Inflammatory macrophage treated with lipopolysaccharide for 4 hours (primary cell): ENCODE measurements at places on chromosomes 3 and 15.

- DNase-seq, result no peak
These were observed 44.0 kb upstream of the SEC22A start for GRCh38 chr3:123157598-123158287.

DNA sequence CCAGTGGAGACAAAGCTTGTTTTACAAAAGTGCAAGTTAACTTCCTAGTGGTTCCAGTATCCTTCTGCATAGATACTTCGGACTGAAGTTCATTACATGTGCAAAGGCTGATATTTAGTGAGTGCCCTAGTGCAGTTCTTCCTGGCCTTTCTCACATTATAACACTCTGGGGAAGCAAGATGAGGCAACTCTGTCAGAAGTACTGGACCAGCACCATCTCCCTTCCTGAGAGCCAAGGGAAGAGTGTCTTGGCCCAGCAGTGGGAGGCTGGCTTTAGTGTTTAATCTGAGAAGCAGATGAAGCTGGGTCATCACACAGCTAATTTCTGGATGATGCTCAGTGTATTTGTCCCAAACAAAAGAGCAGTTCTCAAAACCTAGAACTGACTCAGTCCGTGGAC is 397.7 kb downstream of the CACNA2D3 start:
- DNase-seq, result no peak

- no peak for DNase-seq
These were observed 265.7 kb downstream of the UACA start for GRCh38 chr15:70497661-70498060.

DNA sequence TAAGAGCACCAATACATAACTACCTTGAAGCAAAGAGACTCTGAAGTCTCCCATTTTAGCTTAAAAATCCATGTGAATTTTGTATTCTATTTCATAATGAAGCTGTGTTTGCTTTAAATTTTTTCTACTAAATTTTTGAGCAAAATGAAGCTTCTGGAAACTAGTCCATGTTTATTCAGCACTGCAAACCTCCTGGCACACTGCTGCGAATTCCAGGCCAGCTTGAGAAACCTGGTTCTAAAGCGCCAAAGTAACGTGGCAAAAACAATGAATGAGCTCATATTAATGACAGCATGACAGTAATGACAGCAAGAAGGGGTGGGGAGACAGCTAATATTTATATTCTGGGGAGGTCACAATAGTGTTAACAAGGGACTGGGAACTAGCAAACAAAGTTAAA is 25.7 kb downstream of the CEP152 start:
- DNase-seq, result no peak

DNA sequence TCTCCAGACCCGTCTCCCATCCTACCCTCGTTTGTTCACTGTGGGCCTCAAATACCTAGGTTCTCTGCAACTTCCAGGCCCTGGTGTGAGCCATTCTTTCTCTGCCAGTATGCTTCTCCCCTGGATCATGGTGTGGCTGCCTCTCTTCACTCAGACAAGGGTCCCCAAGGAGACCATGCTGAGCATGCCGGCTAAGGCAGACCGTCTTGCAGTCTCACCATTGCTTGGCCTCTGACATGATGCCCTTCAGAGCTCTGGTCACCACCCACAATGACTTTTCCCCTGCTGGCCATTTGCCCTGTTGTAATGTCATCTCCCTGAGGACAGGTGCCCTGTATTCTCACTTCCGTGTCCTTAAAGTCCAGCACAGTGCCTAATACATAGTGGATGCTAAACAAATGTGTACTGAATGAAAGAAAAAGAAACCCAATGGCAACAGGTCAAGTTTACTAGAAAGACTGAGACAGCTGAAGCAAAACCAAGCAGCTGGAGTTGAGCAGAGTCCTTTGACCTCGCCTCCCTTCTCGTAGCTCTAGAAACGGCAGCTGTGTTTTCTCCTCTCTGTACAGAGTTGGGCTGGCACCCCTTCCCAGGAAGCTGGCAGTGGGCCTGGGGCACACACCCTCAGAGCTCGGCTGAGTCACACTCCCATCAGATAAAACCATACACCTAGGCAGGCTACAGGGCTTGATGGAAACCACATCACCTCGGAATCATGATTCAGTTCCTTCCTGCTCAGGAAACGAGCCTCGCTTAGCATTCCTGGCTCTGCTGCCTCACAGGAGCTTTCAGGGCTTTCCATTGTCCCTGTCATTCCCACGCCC is 8.6 kb downstream of the TLR9 start:
- no peak for DNase-seq

DNA sequence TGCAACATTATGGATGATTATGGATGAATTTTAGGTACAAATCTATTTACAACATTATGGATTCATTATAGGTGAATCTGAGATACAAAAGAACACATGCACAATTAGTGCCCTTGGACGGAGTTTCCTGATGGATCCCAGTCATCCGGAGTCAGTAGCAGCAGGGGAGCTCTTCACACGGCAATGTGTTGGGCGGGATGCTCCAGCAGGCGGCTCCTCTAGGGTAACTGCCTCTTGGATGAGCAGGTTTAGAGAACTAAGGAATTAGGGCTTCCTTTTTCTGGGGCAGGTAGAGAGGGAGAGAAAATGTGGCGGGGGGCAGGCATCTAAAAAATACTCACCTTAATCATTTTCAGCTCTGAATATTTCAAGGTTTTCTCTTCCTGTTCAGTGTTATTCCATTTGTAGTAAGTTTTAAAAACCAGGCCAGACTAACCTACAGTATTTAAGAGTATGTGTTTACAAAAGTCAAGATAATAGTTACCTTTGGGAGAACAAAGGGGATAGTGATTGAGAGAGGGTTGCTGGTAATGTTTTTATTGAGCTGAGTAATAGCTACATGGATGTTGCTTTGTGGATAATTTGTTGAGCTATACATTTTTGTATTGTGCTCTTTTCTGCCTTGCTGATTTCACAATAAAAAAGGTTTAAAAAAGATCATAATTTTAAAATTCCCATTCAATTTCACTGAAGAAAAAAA is 27.4 kb upstream of the GOLM2 start:
- DNase-seq, result no peak

- no peak for DNase-seq
These were observed 182.5 kb downstream of the TPRG1 start for GRCh38 chr3:189353988-189354889.

GRCh38 chr3:14943042-14943441 is 4.3 kb upstream of the NR2C2 start:
- DNase-seq, result no peak

DNA sequence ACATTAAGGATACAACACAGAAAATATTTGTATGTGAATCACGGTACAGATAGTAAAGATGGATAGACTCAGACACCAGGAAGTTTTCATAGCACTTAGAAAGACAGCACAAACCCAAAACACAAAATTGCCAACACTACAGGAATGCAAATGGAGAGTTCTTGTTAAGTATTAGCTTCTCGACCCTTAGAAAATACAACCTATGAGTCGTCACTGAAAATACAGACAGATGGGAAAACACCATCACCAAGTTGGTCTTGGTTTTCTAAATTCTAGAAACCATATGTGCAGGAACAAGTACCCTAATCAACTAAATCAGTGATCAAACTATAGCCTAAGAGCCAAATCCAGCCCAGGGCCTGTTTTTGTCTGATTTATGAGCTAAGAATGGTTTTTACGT is 50.7 kb downstream of the PEAK1 start:
- DNase-seq, result no peak

GRCh38 chr15:78993931-78994530 is 49.2 kb upstream of the CTSH start:
- no peak for DNase-seq

GRCh38 chr3:195296662-195297061 is 25.7 kb upstream of the XXYLT1 start:
- DNase-seq, result no peak

GRCh38 chr15:50590288-50590687 is 43.8 kb upstream of the USP50 start:
- DNase-seq, result no peak

DNA sequence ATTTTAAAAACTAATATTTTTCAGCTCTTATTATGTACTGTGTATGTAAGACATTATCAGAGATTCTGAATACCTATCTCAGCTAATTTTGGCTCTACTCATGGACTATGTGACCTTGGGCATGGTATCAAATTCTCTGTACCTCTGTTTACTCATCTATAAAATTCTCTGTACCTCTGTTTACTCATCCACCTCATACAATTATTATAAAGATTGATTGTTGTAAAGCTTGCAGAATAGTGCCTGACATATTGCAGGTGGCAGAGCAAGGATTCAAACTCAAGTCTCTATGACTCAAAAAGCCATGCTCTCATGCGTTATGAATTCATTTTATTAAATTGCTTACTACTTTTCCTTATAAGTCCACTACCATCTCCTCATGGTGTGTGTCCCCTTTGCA is 151.9 kb upstream of the ARL6 start:
- DNase-seq, result no peak

DNA sequence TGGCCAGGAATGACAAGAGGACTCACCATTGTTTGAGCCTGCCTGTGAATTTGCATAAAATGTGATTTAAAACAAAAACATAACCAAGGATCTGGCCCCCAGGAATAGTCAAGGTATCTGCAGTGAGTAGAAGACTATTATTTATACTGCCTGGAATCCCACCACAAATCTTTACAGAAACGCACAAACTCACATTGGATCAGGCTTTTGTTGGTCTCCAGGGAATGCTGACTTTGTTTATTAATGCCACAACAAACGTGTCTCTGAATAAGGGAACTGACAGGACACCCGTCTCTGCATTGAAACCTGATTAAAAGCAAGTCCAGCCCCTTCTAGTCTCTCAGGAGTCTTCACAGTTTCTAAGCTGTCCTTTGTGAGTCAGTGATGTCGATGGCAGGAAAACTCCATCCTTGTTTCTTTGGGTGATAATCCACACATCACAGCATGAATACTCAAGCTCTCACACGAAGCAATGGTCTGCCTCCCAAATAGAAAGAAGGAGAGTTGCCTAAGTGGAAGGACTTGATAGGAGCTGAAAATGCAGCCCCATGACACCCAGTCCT is 37.7 kb downstream of the CLDN18 start:
- DNase-seq, result no peak

- no peak for DNase-seq
These were observed 50.6 kb downstream of the KY start for GRCh38 chr3:134600206-134600605.

DNA sequence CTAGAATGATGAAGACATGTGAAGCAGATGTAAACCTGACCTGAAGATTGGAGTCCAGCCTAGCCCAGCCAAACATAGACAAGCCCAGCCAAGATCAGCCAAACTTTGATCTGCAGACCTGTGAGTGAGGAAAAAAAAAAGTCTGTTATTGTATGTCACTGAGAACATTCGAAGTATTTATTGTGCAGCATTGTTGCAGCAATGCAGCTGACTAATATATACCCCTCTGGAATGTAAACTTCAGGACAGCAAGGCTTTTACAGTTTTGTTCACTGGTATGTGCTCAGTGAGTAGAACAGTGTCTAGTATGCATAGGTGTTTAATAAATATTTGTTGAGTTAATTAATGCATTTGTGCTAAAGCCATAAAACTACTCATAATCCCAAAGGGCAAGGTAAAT is 23.4 kb downstream of the TMEM202 start:
- no peak for DNase-seq

GRCh38 chr15:41205315-41205714 is 25.2 kb downstream of the EXD1 start:
- no peak for DNase-seq

GRCh38 chr3:72256716-72257115 is 471.8 kb upstream of the PROK2 start:
- no peak for DNase-seq

GRCh38 chr15:77807115-77807514 is 174.4 kb upstream of the LINGO1 start:
- no peak for DNase-seq
